CD4-positive, alpha-beta T cell treated with Interleukin-17A for 1 hour (primary cell): ENCODE measurements at places on chromosomes 3 and 15.

DNA sequence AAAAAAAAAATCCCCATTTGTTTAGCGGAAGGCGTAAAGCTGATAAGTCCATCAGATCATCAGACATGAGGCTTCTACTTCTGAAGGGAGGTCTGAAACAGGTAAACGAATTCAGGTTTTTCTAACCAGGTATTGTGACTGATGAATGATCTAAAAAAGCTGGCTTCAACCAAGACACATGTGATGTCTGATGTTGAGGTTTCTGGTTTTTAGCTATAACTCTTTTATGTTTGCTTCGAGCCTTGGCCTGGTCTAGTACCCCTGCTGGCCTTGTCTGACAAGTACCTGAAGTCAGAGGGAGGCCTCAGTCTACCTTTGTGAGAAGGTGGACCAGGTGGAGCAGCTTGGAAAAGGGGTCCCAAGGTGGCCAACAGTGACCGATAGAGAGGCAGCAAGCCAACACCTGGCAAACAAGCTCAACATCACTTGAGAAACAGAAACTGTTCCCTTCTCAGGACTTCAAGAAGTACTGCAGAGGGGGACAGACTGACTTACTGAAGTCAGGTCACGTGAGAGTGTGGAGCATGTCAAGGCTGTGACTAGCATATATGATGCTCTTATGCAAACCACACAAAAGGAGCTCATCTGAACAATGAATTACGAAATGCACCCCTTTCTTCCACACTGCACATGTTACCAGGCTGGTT lies 33.0 kb upstream of the CA12 start:
- DNase-seq: peak; percentile 1

DNA sequence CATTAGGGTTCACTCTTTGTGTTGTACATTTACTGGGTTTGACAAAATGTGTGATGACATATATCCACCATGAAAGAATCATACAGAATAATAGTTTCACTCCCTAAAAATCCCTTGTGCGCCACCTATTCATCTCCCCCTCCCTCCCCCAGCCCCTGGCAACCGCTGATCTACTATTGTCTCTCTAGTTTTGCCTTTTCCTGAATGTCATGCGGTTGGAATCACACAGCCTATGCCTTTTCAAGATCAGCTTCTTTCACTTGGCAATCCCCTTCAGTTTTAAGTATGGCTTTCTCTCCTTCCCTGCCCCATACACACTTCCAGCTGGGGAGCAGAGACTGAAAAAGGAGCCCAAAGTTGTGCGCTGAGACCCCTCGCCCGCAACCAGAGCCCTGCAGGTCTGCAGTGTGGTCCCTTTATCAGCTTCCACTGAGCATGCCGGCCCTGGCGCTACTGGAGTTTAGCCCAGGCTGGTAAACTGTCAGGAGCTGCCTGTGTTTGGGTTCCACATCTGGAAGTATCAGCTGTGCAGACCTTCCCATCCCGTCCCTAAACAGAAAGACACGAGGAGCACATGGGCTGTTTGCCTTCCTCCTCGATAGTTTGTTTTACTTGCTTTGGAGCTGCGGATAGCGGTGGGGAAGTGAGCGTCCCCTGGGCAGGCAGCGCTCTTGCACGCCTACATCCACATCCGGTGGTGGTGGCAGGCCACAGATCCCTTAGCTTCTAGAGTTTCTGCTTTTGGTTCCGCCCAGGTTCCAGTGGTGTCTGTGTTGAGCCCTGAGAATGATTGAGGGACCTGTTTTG lies 12.3 kb downstream of the BOC start:
- DNase-seq: peak; percentile 18

DNA sequence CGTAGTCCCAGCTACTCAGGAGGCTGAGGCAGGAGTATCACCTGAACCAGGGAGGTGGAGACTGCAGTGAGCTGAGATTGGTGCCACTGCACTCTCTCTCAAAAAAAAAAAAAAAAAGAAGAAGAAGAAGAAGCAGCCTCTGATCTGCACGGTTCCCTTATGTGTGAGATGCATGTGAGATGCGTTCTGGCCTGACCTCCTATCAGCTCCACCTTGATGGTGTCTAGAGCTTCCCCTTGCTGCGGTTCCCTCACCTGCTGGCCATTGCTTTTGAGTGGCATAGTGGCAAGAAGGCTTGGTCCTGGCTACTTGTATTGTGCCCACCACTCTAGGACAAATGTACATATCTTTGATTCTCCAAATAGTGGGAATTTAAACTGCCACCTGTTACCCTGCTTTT lies 49.4 kb upstream of the CFAP161 start:
- DNase-seq: no peak

DNA sequence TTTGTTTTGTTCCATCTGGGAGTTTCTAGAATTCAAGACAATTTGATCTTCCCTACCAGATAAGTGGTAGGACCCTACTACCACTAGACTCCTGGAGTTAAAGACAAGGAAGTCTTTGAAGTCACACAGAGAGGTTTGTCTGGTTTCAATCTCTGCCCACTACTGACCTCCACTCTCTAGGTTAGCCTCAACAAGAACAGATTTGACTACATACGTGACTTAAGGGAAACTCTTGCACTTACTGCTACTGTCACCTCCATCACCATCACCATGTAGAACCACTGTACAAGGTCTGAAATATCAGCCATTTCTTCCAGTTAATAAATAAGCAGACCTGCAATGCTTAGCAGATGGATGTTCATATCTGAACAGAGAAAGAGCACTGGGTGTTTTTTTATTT lies 148.3 kb upstream of the ARHGEF26 start:
- DNase-seq: no peak

- no peak for DNase-seq
These were observed 7.7 kb downstream of the IGDCC4 start for GRCh38 chr15:65414841-65415621.

DNA sequence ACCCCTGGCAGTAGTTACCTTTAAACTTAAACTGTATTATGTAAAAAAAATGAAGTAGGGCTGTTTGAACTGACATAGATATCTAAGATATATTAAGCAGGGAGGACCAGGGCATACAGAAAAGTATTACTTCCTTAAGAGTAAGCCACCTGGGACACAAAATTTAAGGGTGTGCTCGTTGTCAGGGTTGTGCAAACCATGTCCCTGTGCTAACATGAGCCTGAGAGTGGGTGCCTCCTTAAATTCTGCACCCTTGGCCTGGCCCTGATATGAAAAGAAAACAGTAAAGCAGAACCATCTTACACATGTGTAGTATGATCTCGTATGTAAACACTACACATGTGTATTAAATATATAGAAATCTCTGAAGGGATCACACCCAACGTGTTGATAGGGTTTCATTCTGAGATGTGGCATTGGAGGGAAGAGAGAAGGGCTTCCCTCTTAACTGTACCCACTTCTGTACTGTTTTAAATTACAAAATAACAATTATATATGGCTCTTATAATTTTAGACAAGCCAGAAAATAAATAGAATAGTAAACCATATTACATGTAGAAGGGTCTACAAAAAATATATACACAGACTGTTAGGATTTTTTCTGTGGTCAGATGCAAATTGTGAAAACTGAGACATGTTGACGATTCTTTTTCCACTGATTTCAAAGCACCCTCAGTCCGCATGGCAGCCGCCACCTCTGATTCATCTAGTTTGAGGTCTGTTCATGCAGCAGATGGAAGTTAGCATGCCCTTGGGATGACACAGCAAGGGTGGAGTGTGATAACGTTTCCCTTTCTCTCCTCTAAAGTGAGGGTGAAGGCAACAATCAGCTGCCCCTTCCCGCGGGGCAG lies 400.8 kb upstream of the PROK2 start:
- no peak for DNase-seq

DNA sequence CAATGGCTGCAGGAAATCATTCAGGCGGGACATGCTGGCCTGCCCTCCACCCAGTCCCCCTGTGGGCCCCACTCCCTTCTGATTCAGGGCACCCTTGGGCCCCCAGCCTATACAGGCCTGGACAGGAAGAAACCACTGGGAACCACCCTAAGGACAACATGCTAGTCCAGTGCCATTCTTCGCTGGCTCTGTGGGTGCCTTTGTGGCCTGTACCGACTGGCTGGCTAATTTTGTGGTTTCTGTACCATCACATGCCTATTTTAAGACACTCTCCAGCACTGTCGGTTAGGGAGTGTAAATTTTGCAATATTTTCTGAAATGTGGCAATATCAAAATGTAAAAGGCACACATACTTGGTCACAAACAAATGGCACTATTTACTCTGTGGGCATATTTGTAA lies 61.4 kb upstream of the POLG start:
- DNase-seq: no peak

- no peak for DNase-seq
These were observed 57.2 kb downstream of the BFSP2 start for GRCh38 chr3:133457025-133457424.

DNA sequence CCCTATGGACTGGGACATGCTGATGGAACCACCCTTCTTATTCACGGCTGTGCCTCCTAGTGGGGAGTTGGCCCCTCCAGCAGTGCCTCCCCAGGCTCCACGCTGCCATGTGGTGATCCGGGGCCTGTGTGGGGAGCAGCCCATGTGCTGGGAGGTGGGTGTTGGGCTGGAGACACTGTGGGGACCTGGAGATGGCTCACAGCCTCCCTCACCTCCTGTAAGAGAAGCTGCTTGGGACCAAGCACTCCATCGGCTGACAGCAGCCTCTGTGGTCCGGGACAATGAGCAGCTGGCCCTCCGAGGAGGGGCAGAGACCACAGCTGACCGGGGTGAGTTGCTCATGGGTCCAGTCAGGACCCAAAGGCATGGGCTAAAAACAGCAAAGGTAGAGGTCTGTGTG lies 9.1 kb downstream of the ALG3 start:
- DNase-seq: no peak

DNA sequence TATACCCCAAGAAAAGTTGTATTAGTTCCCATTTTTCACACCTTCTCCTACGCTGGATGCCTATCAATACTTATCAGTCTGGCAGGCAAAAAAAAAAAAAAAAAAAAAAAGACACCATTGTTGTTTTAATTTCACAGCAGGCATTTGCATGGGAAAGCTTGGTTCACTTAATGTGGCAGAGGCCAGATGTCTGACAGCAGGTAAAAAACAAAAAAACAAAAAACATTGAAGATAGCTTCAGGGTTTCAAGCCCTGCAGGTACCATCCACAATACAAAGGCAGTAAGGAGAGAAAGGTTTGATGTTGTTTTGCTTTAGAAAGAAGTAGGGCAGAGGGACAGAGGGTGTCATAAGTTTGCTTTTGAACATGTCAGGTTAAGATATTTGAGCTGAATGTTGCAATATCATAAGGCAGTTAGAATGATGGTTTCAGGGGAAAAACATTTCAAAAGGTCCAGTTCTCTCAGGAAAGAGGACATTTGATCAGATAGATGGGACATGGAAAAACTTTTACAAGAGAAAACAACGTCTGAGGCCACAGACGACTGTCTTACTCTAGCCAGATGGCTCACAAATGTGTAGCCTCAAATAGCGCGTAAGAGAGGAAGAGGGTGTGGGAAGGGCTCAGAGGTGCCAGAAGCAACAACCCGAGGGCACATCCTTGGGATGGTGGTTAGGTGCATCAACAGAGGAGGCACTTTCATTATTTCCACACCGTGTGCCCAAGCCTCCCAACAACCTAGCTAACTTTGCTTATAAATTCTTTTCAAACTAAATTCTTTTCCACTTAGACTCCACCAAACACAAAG lies 25.7 kb downstream of the PCOLCE2 start:
- no peak for DNase-seq

- no peak for DNase-seq
These were observed 25.2 kb downstream of the GASK1A start for GRCh38 chr3:43004282-43004681.

DNA sequence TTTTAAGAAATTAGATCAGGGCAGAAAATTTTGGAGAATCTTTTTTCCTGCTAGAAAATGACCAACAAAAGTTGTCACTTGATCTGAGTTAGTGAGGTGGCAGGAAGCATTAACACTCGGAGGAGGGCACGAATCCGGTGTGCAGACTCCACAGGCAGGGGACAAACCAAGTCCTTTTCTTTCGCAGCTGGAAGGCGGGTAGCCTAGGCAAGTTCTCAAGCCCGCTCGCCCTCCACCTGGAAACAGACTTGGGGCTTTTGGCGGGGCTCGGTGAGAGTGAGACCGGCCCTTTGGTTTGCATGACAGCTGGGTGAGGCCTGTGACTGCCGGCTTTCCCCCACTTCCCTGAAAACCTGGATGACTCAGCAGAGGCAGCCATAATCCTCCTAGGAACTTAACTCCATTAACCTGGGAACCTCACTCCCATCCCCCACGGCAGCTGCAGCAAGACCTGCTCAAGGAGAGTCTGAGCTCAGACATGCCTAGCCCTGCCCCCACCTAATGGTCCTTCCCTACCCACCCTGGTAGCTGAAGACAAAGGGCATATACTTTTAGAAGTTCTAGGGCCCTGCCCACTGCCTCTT lies 134.8 kb downstream of the MFSD1 start:
- no peak for DNase-seq

- DNase-seq: no peak
These were observed 17.5 kb downstream of the LMCD1 start for GRCh38 chr3:8519156-8519555.

GRCh38 chr3:194833114-194833910 lies 147.6 kb downstream of the FAM43A start:
- DNase-seq: no peak

DNA sequence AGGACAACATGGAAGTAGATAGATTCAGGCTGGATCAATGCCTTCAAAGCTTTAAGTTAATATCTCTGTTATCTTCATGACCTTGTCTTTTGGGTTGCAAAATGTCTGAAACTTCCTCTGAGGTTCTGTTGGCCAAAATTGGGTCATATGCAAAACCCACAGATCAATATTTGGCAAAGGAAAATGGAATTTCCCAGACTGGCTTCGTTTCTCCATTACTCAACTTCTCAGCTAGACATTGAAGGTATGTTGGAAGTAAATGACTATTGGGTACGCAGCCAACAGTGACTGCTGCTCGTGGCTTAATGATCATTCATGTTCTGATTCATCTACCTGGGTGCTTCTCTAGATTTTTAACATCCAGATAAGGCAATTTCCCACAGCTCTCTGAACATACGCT lies 675.4 kb upstream of the SGO1 start:
- DNase-seq: no peak

GRCh38 chr15:92963794-92964193 lies 63.7 kb downstream of the CHD2 start:
- DNase-seq: no peak

- DNase-seq: no peak
These were observed 66.2 kb downstream of the MCTP2 start for GRCh38 chr15:94297558-94297957.

GRCh38 chr3:126423191-126424038 lies 28.7 kb downstream of the CFAP100 start:
- DNase-seq: no peak

- DNase-seq: no peak
These were observed 973 bp upstream of the USP13 start for GRCh38 chr3:179651687-179652446.

- no peak for DNase-seq
These were observed 699 bp upstream of the MESP1 start for GRCh38 chr15:89751748-89752147.

- DNase-seq: no peak
These were observed 162.5 kb downstream of the AKAP13 start for GRCh38 chr15:85542895-85543331.

- no peak for DNase-seq
These were observed 16.2 kb downstream of the CLDN1 start for GRCh38 chr3:190306026-190306425.

DNA sequence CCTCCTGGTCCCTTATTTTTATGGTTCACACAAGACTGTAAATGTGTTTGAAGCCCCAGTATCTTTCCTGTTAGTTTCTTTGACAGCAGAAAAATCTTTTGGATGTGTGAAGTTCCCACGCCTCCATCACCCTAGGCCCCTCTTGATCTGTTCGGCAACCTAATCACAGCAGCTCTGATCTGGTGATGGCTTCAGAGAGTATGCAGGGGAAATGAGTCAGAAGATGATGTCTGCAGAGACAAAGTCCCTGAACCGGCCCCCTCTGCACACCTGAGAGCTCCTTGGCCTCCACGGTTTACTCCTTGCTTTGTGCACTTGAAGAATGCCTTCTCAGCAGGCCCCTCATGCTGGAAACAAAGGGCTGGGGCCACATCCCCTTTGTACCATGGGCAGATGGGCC lies 63.5 kb downstream of the CLDN11 start:
- DNase-seq: no peak
